ENCODE measurements at places on chromosomes 11 and 22.

- DNase-seq = no peak
Measured at GRCh38 chr11:109309153-109309552, 112.8 kb upstream of the C11orf87 start.

DNA sequence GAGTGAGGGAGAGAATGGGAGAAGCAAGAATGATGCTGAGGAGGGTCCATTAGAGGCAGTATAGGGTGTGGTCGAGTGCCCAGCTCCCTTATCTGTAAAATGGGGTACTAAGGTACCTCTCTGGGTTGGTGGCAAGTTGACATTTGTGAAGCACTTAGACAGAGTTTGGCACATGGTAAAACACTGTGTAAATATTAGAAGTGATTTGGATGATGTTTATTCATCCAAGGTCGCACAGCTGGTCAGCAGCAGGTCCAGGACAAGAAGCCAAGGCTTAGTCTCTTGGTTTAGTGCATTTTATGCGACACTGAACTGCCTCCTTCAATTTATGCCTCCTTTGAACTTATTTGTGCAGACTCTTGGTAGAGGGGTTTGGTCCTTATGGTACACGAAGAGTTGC lies 19.4 kb downstream of the KREMEN1 start:
- DNase-seq = no peak

DNA sequence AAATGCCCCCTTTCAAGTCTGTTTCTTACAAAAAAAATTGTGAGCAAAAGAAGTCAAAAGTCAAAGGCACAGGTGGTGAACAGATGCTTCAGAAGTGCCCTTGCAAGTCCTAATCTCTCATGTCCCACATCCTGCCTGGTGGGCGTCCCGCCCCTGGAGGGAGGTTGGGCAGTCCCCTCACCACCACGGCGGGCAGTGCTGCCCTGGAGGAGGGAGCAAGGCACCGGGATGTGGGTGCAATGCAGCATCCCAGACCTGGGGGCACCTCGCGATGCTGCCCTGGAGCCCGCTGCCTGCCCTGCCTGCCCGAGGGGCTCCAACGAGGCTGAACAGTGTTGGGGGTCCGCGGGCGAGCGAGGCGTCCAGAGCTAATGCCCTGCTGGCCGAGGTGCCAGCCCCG lies 15.9 kb downstream of the MRGPRG start:
- DNase-seq = no peak

DNA sequence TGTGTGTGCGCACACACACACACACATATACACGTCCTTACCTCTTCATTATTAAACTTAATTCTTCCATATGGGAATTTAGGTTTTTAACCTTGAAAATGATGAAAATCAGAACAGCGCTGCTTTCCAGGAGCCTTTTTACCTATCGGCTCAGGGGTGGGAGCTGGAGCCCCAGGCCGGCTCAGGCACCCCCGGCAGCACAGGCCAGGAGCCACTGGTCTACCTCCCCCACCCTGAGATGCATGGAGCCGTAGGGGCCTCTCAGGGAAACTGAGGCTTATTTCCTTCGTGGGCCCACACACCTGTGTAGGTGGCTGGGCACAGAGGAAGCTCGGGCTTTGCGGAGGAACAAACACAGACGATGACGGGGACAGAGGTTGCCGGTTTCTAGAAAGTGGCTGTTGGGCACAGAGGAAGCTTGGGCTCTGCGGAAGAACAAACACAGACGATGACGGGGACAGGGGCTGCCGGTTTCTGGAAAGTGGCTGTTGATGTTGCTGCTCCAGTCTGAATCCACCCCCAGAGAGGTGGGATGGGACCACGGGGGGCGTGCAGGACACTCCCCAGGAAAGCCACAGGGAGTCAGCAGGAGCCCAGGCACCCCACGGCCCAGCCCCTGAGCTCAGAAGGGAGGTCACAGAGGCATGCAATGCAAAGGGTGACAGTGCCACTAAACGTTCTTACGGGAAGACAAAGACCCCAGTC lies 149.4 kb downstream of the BRD1 start:
- no peak for DNase-seq

- no peak for DNase-seq
Measured at GRCh38 chr11:102253020-102253715, 64.1 kb upstream of the BIRC3 start.

- no peak for DNase-seq
Measured at GRCh38 chr11:99791354-99791753, 770.6 kb downstream of the CNTN5 start.

- DNase-seq = no peak
Measured at GRCh38 chr11:8315463-8315862, 51.8 kb upstream of the LMO1 start.

DNA sequence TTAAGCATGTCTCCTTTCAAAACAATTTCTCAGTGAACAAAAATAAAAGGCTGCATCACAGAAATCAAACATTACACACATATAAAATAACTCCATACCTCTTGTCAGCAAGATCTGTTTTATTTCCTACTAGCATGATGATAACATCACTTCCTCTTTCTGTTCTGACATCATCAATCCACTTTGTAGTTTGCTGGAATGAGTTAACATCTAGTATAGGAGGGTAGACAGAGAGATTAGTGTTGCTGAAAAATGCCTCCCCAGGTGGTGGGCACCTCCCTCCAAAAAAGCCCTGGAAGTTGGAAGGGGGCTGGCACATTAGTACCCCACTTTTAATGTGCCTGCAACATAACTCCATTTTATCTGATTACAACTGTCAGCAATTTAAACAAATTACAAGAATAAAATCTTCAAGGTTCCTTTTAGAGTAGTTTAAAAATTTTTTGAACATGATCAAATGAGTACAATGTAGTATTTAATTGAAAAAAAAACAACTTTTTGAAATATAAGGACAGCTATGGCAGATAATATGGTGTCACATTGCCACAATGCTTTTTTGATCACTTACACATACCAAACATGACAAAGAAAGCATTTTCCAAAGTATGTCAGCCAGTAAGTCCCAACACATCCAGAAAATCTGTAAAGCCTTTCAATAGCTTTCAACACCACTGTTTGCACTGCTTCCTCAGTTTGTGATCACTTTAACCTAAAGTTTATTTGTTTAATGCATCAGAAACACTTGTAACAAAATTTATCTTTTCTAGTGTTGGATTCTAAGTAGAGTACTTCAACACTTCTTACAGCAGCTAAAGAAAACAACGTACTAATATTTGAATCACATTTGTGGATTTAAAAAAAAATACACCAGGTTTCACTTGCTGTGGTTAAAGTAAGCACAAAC lies 44.5 kb downstream of the RAB6A start:
- DNase-seq = no peak

- DNase-seq = peak; percentile 72
Measured at GRCh38 chr11:133305208-133305956, 226.9 kb downstream of the OPCML start.

DNA sequence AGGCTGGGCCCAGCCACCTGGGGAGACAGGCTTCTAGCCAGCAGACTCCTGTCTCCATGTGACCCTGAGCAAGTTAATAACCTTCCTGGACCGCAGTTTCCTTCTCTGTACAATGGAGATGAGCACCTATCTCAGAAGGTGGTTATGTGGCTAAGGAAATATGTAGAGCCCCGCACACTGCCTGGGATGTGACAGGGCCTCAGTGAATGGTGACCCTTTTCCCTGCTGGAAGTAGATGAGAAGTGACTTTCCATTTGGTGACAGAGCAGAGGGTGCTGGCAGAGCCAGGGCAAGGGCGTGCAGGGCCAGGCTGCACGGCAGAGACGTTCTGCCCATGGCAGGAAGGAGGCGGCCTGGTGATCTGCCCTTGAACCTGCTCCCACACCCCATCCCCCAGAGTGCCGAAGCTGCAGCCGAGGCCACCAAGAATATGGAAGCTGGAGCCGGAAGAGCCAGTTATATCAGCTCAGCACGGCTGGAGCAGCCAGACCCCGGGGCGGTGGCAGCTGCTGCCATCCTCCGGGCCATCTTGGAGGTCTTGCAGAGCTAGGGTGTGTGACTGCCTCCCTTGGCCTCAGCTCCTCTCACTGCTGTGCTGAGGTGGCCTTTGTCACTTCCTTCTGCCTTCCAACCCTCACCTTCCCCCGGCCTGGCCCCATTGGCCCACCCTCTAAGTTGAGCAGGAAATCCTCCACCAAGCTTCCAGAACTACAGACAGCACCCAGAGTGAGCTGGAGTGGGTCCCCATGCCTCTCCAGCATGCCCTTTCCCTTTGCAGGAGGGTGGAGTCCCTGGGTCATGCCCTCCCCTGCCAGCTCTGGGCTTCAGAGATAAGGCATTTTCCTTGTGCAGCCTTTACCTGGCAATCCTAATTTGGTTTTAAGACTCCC lies 13.2 kb downstream of the TKFC start:
- no peak for DNase-seq

DNA sequence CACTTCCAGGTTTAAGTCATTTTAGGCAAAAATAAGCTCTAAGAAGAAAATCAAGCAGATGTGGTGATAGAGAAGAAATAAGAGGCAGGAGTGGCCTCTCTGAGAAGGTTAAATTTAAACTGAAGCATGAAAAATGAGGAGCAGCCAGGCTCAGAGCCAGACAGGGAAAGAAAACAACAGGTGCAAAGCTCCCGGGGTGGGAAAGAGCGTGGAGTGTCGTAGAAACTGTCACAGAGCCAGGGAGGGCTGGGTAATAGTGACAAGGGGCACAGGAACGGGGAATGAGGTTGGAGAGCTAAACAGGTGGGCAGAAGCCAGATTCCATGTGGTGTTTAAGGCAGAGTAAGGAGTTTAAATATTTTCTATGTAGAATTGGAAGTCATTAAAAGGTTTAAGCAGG lies 132.1 kb upstream of the BLID start:
- no peak for DNase-seq

- peak; percentile 82 for DNase-seq
Measured at GRCh38 chr11:93487032-93487483, 56.1 kb downstream of the SMCO4 start.

DNA sequence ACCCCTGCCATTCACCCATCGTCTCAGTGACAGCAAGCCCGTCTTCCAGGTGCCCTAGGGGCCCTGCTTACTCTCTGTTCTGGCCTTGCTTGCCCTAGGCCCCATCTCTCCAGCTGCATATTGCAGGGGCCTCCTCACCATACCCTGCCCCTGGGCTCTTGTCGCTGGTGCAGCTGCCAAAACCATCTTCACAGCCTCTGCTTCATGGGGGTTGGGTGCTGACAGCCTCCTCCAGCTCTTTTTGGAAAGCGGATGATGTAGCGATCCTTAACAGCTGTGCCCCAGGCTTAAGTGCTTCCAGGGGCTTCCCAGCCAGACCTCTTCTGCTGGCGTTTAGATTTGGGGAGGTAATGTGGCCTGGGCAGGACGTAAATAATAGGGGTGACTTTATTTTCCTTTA lies 61.2 kb upstream of the SUSD2 start:
- DNase-seq = no peak

GRCh38 chr22:42315392-42315756 lies 44.9 kb upstream of the TCF20 start:
- no peak for DNase-seq

DNA sequence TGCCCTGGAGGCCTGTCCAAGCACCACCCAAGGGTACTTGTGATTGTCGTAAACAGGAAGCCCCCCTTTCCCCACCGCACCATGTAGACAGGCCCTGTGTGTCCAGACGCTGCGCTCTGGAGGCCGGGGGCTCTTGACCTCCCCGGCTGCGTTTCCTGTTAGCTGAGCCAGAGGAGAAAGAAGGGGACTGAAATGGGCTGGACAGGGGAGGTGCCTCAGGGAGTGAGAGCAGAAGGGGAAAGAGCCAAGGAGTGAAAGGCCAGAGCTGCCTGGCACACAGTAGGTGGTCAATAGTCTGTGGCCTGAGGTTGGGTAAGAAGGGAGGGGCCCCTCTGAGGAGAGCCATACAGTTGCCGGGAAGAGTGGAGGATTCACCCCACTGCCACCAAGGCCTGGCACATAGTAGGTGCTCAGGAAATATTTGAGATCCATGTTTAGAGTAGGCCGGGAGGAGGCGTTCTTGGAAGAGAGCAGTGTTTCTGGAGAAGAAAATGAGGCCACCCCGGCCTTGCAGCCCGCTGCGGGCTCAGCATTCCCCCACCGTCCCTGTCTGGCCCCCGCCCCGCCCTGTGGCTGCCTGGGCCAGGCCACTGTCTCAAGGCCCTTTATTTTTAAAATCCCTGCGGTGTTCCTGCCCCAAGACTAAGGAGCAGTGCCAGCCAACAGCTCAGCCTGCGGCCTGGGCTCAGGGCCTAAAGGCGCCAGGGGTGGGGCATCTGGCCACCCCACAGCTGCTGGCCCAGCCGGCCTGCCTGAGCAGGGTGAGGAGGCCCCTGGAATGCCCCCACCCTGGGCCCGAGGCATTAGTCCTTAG lies 13.6 kb upstream of the CDC42EP1 start:
- DNase-seq = no peak

- DNase-seq = no peak
Measured at GRCh38 chr11:121417055-121417551, 35.0 kb upstream of the SORL1 start.

DNA sequence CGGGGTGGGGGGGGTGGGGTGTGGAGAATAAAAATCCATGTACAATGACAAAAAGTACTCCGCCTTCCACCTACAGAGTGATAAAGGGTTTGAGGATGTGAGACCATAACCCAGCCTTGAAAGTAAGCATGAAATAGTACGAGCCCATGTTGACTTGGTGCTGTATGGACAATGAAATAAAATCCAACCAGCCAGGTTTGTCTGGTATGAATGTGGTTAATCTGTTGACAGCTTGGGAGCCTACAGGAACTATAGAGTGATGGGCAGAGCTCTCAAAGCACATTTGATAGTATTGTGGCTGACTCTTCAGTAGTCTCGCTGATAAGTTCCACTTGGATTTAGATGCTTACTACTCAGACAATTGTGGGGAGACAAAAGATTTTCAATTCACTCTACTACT lies 48.8 kb upstream of the CD44 start:
- DNase-seq = no peak

DNA sequence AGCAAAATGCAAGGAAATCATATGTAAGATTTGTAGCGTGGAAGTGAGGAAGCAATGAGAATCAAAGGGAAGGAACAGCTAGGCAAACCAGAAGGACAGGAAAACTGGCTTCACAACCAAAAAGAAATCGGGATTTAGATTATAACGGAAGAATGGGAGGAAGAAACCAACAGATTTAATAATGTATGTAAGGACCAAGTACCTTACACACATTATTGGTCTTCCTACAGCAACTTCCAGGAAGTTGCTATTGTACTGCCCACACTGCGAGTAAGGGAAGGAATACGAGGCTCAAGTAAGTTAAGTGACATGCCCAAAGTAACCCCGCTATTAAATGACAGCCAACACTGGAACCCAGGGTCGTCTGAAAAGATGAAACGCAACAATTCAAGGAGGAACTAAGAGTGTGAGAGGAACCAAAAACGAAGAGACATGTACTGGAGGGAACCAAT lies 473 bp downstream of the TXN2 start:
- no peak for DNase-seq
